T follicular helper cell (primary cell): ENCODE measurements at places on chromosomes 12 and 14.

DNA sequence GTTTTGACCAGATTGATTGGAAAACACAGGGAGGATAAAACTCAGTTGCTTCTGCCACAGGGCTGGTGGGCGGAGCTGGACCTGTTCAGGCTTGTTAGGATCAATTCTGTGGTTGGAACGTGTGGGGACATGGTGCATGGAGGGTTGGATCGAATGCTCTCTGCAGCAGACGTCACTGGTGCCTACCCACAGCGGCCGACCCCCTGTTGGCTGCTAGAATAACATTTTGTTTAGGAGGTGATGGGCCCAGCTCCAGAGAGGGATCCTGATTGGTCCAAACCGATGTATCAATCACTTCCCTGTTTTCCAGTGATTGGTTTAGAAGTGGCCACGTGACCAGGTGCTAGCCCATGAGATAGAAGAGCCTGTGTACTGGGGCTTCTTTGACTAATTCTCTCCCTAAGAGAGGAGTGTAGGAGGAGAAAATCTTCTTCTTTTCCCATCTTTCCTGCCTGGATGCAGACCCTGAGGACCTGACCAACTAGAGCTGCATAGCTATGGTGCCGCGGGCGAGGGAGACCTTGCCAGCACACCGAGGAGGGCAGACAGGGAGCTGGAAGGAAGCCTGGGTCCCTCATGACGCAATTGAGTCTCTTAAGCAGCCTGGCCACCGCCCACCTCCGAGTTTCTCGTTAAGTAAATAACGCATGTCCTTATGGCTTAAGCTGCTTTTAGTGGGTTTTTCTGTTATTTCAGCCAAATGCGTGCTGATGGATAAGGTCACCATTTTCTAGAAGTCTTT is 163.5 kb downstream of the AACS start:
- DNase-seq = no peak

GRCh38 chr12:30823156-30823699 is 68.5 kb upstream of the CAPRIN2 start:
- peak; percentile 2 for DNase-seq

GRCh38 chr14:45361727-45362126 is 108.7 kb upstream of the MIS18BP1 start:
- no peak for DNase-seq

DNA sequence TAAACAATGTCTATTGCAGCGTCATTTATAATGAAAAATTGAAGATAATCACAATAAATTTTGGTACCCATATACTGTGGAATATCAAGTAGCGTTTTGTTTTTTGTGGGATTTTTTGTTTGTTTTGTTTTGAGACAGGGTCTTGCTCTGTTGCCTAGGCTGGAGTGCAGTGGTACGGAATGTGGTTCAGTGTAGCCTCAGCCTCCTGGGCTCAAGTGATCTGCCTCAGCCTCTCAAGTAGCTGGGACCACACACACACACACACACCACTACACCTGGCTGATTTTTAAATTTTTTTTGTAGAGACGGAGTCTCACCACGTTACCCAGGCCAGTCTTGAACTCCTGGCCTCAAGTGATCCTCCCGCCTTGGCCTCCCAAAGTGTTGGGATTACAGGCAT is 6.6 kb downstream of the ZNF664 start:
- DNase-seq = no peak

DNA sequence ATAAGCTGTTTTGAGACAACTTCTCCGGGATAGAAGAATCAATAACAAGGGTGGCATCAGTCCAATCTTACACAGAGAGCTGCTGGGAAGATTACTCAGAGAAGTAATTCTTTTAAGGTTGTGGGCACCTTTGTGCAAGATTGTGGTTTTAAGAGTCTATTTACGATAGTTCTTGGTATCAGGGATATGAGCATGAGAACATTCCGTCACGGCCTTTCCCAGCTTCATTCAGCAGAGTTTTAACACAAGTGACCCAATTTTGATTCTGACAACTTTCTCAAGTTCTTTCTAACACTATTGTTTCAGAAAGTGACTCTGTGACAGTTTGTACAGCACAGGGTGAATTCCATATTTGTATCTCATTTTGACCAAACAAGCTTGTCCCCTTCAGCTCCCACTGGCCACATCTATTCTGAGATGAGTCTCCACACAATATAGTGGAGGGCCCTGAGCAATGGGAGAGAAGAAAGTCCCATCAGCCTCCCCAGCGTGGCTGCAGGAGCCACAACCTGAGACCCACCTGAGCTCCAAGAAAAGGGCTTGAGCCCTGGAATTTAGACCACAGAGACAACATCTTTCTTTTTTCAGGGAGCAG is 869.2 kb downstream of the TMEM121 start:
- no peak for DNase-seq

GRCh38 chr12:50659690-50660424 is 104.0 kb upstream of the ATF1 start:
- DNase-seq = no peak

- no peak for DNase-seq
These were observed at the start of gene CD163 for GRCh38 chr12:7503686-7504415. TSS of gene CD163 (minus strand) at chr12:7503777. CDS start at chr12:7503690, 87 bp downstream.

- no peak for DNase-seq
These were observed 45.9 kb downstream of the CDK17 start for GRCh38 chr12:96354326-96354725.

DNA sequence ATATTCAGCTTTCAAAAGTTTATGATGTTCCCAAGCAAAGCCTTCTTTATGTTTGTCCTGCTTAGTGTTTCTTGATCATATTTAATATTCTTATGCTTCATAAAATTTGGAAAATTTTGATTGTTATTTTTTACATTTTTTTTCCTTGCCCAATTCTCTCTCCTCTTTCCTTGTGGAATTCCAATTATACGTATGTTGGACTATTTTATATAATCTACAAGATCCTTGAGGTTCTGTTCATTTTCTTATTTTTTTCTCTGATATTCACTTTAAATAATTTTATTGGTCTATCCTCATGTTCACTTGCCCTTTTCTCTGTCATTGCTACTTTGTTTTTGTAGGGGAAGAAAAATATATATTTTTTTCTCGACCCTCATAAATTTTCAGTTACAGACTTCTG is 167.7 kb downstream of the DYRK2 start:
- DNase-seq = no peak

DNA sequence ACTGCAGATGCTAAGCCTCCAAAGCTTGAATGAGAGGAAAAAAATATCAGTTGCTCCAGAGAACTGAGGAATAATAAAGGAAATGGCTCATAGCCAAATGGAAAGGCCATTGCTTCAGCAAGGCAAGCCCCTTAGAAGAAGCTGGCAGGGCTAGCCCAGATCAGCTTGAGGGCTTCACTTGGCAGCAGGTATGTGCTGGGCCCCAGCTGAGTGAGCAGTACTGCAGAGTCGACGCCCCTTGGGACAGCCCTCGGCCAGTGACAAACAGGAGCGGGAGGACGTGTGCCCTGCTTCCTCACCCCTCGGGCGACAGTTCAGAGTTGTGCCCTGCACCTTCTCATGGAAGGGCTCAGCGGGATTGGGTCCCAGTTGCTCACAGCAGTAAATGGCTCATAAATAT is 1031.2 kb upstream of the TMEM132C start:
- no peak for DNase-seq

DNA sequence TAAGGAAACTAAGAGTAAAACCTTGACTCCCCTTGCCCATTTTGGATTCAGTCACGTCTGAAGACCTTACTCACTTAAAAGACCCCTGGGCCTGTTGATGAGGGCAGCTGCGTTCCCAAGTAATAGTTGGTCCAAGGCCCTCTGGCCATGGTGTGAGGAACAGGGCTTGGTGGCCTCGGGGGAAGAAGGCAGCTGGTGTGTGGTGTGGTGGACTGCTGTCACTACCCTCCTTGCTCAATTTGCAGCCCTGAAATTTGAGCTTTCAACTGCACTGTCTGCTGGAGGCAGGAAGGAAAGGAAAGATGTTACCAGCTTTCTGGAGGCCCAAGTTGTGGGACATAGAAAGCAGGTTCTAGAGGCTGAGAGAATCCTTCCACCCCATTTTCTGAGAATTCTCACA is 128.2 kb downstream of the SLC38A6 start:
- no peak for DNase-seq

GRCh38 chr12:64538121-64538520 is 72.2 kb upstream of the RASSF3 start:
- no peak for DNase-seq

DNA sequence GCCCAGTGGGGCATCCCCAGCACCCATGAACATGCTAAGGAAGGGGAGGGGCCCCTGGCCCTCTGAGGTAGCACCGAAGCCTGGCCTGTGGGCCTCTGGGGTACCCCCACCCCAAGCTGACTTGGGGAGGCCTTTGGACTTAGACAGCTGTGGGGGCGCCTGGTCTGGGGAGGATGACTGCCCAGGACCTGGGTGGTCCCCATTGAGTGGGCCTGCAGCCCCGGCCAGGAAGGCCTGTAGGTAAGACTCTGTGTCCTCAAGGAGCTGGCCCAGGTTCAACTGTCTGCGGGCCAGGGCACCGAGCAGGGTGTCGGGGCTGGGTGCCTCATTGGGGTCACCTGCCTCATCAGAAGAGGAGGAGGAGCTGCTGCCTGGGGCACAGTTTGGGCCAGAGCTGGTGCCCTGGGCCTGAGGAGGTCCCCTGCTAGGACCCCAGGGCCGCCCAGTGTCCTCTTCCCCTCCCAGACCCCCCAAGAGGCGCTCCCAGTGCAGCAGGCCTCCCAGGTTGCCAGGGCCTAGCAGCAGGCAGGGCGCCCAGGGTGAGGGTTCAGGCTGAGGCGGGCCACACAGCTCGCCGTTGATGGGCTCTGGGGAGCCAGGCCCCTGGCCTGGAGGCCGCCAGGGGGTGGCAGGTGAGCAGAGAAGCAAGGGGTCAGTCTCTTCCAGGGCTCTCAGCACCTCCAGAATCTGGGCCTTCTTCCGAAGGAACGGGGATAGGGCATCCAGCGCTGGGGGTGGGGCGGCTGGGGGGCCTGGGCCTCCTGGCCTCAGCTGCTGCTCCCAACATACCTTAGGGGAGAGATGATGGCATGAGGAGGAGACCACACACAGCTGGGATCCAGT is 31.4 kb downstream of the NCKAP5L start:
- DNase-seq = no peak

DNA sequence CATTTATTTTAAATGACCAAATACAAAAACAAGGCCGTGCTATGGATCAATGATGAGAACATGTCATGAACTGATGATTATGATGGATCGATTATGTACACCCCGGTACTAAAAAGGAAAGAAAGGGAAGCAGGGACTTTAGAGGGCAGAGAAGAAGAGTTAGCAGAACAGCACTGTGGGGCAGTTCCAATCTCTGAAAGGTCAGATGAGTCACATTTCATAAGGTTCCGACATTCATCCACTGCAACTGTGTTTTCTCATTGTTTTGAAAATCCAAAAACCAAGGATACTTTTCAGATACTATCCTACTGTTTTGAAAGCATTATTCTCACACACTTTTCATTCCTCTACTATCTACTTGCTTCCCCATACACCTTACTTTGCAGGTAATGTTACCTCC is 169.3 kb downstream of the STXBP6 start:
- no peak for DNase-seq

GRCh38 chr12:52238916-52239646 is 6.0 kb downstream of the KRT7 start:
- no peak for DNase-seq

GRCh38 chr12:32952681-32953080 is 56.1 kb upstream of the PKP2 start:
- DNase-seq = no peak
